ENCODE measurements at places on chromosomes 2 and 18. TPM values are rescaled to one million over a fixed set of nuclear protein-coding genes. Genes with fewer than 3 reads are reported as not detected.

DNA sequence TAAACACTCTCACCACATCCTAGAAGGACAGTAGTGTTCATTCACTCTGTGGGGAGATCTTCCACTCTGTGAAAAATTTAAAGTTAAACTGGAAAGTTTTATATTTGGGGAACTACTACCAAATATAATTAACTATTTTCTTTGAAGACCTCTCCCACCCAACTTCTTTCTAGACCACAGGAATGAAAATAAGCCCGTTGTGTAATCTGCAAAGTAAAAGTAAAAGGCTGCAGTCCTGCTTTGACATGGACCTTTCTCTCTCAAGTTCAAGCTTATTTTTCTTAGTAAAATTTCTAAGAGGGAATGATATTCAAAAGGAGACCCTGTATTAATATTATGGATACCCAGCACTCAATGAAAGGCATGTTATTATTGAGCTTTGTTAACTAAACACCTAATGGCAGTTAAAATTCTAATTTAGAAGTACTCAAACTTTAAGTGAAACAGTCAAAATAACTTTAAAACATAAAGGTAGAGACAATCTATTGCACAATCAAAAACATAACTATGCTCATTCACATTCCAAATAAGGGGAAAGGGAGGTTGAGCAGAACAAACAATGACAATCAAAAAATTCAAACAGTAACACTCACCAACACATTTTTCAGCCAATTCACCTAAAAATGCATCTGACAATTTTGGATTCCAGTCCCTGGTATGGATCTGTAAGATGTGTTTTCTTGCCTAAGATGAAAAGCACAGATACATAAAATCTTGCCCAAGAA, 98.5 kb downstream of the ATAD2B start:
- peaks cover 8% of the 10 kb centered on the region for H3K36me3 ChIP-seq
- H3K27ac ChIP-seq = no peak overlapping the region
- H3K27me3 ChIP-seq = no peaks in the 10 kb centered on the region
- DNase-seq = no peak

GRCh38 chr2:109058191-109058632, 69.2 kb upstream of the EDAR start:
- no peak overlapping the region for H3K4me3 ChIP-seq
- no peak for DNase-seq
- peaks cover 2% of the 10 kb centered on the region for H3K27me3 ChIP-seq
- peaks cover 2% of the 10 kb centered on the region for H3K4me1 ChIP-seq
- no peaks in the 10 kb centered on the region for H3K36me3 ChIP-seq

DNA sequence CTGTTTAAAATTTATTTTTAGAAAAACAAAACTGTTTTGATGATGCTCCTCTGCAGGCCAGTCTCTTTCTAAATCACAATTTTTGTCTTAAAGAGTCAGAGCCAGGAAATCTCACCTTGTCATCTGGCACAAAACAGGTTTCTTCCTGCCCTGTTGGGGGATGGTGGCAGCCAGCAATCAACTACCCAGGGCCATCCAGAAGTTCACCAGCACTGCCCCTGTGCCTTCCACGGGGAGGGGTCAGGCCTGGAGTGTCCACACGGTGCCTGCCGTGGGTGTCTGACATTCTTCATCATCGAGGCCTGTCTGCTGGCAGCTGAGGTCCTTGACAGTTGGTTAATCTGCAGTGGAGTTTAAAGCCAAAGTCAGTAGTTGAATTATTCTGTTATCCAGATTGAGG, 40.0 kb upstream of the BMP10 start:
- peaks cover 33% of the 10 kb centered on the region for H3K4me1 ChIP-seq
- no peaks in the 10 kb centered on the region for H3K27me3 ChIP-seq
- no peak for DNase-seq
- no peak overlapping the region for H3K4me3 ChIP-seq
- no peaks in the 10 kb centered on the region for H3K36me3 ChIP-seq

POTEC gene
- not detected for total RNA-seq

DNA sequence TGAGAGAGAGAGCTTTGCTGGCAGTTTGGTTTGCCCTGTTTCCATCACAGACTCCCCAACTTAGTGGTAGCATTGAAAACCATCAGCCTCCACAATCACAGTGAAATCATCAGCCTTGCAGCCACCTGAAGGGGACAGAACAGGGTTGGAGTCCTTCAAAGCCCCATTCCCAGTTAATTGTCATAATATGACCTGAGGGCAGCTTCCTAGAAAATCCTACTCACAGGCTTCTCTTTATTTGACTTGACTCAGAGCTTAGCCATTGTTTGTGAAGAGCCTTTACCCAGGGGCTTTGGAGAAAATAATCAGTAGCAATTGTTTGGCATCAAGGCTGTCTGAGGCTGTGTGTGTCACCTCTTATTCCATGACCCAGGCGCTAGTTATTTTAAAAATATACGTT, 308.7 kb downstream of the CBLN2 start:
- DNase-seq = no peak
- no peaks in the 10 kb centered on the region for H3K27me3 ChIP-seq
- no peak overlapping the region for H3K27ac ChIP-seq
- no peaks in the 10 kb centered on the region for H3K36me3 ChIP-seq
- H3K4me1 ChIP-seq = no peaks in the 10 kb centered on the region
- H3K4me3 ChIP-seq = no peak overlapping the region

GRCh38 chr2:8462280-8462679, 219.6 kb upstream of the ID2 start:
- H3K4me1 ChIP-seq = peaks cover 51% of the 10 kb centered on the region
- H3K36me3 ChIP-seq = peaks cover 15% of the 10 kb centered on the region
- no peak overlapping the region for H3K4me3 ChIP-seq
- peaks cover 2% of the 10 kb centered on the region for H3K27me3 ChIP-seq

- no peak overlapping the region for H3K27ac ChIP-seq
- no peak for DNase-seq
- no peak overlapping the region for H3K4me3 ChIP-seq
- no peaks in the 10 kb centered on the region for H3K27me3 ChIP-seq
Observed at GRCh38 chr2:58387701-58388100, 146.6 kb upstream of the FANCL start.

PLA2R1 gene
- total RNA-seq = not detected

GRCh38 chr18:58541789-58542425, 87.0 kb downstream of the ALPK2 start:
- DNase-seq = no peak
- H3K27ac ChIP-seq = no peak overlapping the region
- no peaks in the 10 kb centered on the region for H3K27me3 ChIP-seq
- no peak overlapping the region for H3K4me3 ChIP-seq

DUSP28 gene
- 13.8 TPM for total RNA-seq

- H3K4me3 ChIP-seq = no peak overlapping the region
- no peak overlapping the region for H3K27ac ChIP-seq
- peaks cover 30% of the 10 kb centered on the region for H3K36me3 ChIP-seq
- peaks cover 39% of the 10 kb centered on the region for H3K4me1 ChIP-seq
- DNase-seq = no peak
Observed at GRCh38 chr2:238005528-238005927, 38.7 kb downstream of the UBE2F start.

DNA sequence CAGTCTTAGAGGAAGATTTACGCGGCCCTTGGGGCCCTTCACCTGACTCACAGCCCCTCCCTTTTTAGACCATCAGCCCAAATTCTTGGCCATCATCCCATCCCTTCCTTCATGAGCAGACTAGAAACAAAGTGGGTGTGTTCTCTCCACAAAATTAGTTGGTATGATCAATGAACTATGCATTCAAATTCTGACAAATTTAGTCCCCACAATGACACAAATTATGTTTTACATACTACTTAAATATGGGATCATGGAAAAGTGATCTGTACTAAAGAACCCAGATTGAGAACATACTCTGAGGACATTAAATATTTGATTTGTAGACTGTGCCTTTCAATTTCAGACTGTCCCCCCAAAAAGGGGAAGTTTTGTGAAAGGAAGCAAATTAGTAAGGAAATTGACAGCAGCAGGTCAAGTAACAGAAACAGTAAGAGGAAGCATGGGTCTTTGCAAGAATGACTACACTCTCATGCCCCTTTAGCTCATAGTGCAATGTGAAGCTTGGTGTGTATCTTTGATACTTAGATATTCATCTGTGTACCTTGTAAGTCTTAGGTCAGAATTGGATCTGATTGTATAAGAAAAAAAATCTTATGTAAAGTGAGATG, 2.2 kb upstream of the MAPRE2 start:
- H3K4me1 ChIP-seq = peaks cover 22% of the 10 kb centered on the region
- no peak overlapping the region for H3K4me3 ChIP-seq
- peaks cover 1% of the 10 kb centered on the region for H3K27me3 ChIP-seq
- no peak overlapping the region for H3K27ac ChIP-seq

- H3K4me1 ChIP-seq = peaks cover 2% of the 10 kb centered on the region
- peaks cover 2% of the 10 kb centered on the region for H3K27me3 ChIP-seq
- H3K27ac ChIP-seq = no peak overlapping the region
- H3K36me3 ChIP-seq = peaks cover 11% of the 10 kb centered on the region
Observed at GRCh38 chr2:200484934-200485333, 24.9 kb downstream of the KCTD18 start.

DNA sequence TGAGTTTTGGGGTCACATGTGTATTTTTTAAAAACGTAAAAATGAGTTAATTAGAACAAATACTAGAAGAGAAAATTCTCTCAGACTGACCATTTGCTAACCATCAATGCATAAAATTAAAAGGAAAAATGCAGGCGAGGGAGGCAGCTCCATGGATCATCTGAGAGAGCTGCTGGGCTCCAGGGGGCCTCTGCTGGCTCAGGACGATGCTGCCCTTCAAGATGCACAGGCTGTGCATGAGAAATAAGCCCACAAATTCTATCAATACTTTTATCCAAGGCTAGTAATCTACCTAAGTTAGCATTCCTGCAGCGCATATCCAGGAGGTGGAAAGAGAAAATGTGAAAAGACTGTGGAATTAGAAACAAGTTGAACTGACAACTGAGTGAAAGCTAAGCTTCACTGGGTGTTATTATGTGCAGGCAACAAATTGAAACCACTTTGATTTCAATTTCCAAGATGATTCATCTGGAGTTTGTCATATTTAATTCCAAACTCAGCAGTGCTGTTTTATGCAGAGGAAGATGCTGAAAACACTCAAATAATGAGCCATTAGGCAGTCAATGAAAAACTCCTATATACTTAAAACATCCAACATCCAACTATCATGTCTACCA, 261.1 kb downstream of the NBAS start:
- DNase-seq = no peak
- H3K27me3 ChIP-seq = no peaks in the 10 kb centered on the region
- H3K4me1 ChIP-seq = peaks cover 20% of the 10 kb centered on the region
- peaks cover 45% of the 10 kb centered on the region for H3K36me3 ChIP-seq

DNA sequence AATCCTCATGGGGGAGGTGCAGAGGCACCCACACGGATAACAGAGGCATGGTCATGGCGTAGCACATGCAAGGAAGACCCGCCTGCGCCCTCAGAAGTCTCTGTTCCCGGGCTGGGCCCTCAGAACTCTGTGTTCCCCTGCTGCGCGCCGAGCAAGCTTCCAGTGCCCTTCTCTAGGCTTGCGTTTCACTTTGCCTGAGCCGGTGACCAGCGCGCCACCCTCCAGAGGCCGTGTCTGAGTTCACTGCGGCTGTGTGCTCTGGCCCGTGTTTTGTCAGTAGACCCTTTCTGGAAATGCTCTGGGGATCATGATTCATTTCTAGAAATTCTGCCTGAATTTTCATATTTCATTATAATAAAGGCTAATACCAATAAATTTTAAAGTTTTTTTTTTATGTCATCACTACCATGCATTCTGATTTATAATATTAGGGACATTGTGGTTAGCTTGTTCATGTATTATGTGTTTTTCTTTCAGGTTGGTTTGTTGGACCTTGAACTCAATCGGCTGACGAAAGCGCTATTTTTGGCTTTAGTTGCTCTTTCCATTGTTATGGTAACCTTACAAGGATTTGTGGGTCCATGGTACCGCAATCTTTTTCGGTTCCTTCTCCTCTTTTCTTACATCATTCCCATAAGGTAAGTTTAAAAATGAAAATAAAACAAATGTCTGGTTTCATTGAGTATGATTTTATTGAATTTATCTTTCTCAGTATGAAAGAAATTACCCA, 142.7 kb upstream of the NFATC1 start:
- peaks cover 2% of the 10 kb centered on the region for H3K36me3 ChIP-seq
- H3K27me3 ChIP-seq = no peaks in the 10 kb centered on the region
- no peak for DNase-seq

CYTIP gene
- total RNA-seq = 238 TPM

C2orf78 gene
- total RNA-seq = not detected

TXNDC2 gene
- total RNA-seq = not detected

- H3K27ac ChIP-seq = no peak overlapping the region
- H3K27me3 ChIP-seq = peaks cover 12% of the 10 kb centered on the region
- DNase-seq = no peak
Observed at GRCh38 chr2:180046776-180047175, 39.7 kb upstream of the CWC22 start.

CNDP1 gene
- total RNA-seq = not detected

GRCh38 chr18:76979906-76980305, 152.7 kb downstream of the MBP start:
- no peak overlapping the region for H3K27ac ChIP-seq
- H3K4me1 ChIP-seq = peaks cover 4% of the 10 kb centered on the region
- no peaks in the 10 kb centered on the region for H3K27me3 ChIP-seq
- H3K4me3 ChIP-seq = no peak overlapping the region

KLHL41 gene
- total RNA-seq = not detected

- no peak for DNase-seq
- H3K4me3 ChIP-seq = no peak overlapping the region
- H3K4me1 ChIP-seq = no peaks in the 10 kb centered on the region
- no peak overlapping the region for H3K27ac ChIP-seq
- no peaks in the 10 kb centered on the region for H3K27me3 ChIP-seq
Observed at GRCh38 chr2:182038576-182038975, 52.9 kb downstream of the PPP1R1C start.

TMEM198 gene
- 1.1 TPM for total RNA-seq

SNORC gene
- total RNA-seq = 2.1 TPM

- H3K4me3 ChIP-seq = peak overlapping the region; percentile 63
- peaks cover 63% of the 10 kb centered on the region for H3K4me1 ChIP-seq
- H3K36me3 ChIP-seq = peaks cover 68% of the 10 kb centered on the region
- H3K27ac ChIP-seq = peak overlapping the region; percentile 85
- H3K27me3 ChIP-seq = no peaks in the 10 kb centered on the region
Observed at GRCh38 chr2:157421331-157421944, 22.5 kb downstream of the CYTIP start.

- no peaks in the 10 kb centered on the region for H3K36me3 ChIP-seq
- H3K27ac ChIP-seq = no peak overlapping the region
- H3K4me1 ChIP-seq = no peaks in the 10 kb centered on the region
- no peak overlapping the region for H3K4me3 ChIP-seq
Observed at GRCh38 chr2:228827056-228827700, 443.9 kb downstream of the PID1 start.

IL1F10 gene
- total RNA-seq = not detected

RFTN2 gene
- total RNA-seq = 0.88 TPM

- no peaks in the 10 kb centered on the region for H3K36me3 ChIP-seq
- DNase-seq = no peak
- no peak overlapping the region for H3K27ac ChIP-seq
- H3K27me3 ChIP-seq = no peaks in the 10 kb centered on the region
- no peak overlapping the region for H3K4me3 ChIP-seq
Observed at GRCh38 chr2:57180042-57180567, 866.5 kb upstream of the VRK2 start.

DNA sequence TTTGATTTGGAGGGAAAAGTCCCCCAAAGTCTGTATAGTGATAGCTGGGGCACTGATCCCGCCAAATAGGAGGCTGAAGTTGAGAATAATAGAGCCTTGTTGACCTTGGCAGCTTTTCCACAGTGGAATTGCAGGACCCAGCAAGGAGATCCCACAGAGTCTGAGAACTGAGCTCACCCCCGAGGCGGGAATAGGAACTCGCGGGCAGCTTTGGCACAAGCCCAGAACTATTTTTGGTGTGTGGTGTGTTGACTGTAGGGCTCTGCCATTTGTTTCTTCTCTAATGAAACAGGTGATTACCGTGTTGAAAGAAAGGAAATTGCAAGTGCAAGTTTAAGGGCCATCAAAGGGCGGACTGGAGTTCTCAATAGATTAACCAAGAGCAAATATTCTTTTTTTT, 34.0 kb downstream of the SH3RF3 start:
- no peak overlapping the region for H3K4me3 ChIP-seq
- H3K4me1 ChIP-seq = peaks cover 3% of the 10 kb centered on the region
- no peaks in the 10 kb centered on the region for H3K36me3 ChIP-seq
- H3K27me3 ChIP-seq = no peaks in the 10 kb centered on the region
- no peak overlapping the region for H3K27ac ChIP-seq

Measured in activated naive CD8-positive, alpha-beta T cell treated with anti-CD3 and anti-CD28 coated beads, Interleukin-2, amount 10 ng/mL, durations not matched to agents 7 days and 5 days (primary cell).